ENCODE measurements at places on chromosomes 6 and 20. TPM values are rescaled to one million over a fixed set of nuclear protein-coding genes. Genes with fewer than 3 reads are reported as not detected.

DNA sequence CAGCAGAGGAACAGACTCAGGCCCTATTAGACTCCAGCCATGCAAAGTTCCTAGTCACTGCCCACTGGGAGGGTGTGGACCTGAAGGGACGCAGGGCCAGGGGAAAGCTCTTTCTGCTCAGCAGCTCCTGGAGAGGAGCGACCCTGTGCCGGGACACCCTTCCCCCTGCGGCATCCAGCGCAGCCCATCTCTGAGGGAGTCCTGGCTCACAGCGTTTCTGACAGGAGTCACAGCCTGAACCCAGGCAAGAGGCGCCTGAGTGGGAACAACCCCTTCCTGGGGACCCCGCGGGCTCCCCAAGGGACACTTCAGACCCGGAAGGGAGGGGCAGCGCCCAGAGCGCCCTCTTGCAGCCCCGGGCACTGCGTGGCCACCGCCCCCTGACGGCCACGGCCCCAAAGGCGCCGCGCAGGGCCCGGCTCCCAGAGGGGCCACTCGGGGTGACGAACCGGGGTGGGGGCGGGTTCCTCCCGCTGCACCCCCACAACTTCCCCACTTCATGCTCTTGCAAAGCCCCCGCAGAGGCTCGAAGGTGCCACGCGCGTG lies 862 bp downstream of the UCKL1 start:
- peak overlapping the region; percentile 96 for H3K27ac ChIP-seq
- H3K4me1 ChIP-seq, result peaks cover 29% of the 10 kb centered on the region
- H3K36me3 ChIP-seq, result peaks cover 17% of the 10 kb centered on the region
- peak; percentile 65 for DNase-seq

GRCh38 chr6:111653979-111654378 lies 48.3 kb upstream of the TRAF3IP2 start:
- no peaks in the 10 kb centered on the region for H3K27me3 ChIP-seq
- H3K36me3 ChIP-seq, result no peaks in the 10 kb centered on the region
- H3K27ac ChIP-seq, result no peak overlapping the region
- H3K4me3 ChIP-seq, result no peak overlapping the region
- H3K4me1 ChIP-seq, result no peaks in the 10 kb centered on the region
- DNase-seq, result no peak

DNA sequence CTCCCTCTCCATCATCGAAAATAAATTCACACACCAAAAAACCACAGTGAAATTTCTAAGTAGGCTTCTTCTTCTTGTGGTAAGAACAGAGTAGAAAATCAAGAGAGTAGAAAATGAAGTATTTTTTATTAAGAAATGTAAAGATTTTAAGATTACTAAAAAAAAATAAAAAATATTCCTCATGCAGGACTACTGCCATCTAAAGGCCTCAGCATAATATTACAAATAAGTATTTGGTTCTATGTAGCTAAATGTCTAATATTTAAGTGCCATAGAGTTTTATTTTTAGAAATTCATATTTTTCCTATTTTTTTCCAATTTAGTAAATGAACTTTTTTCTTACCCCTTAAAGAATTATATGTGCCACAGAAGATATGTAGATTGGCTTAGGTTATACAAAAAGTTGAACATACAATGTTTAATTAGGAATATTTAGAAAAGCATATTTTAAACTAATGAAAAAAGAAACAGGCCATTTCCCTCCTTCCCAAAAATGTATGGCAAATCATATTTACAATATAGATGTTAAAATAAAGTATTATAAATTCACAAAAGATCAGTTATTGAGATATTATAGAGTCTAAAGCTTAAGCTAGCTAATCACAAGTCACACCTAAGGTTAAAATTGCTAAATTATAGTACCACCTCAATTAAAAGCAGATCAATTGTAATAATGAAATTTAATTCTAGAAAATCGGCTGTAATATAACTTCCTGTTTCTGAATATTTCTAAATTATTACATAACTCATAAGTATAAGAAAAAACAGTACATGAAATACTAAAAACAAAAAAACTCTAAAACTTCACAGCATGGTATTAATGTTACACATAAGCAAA lies 3.5 kb upstream of the NT5DC1 start:
- no peak overlapping the region for H3K27ac ChIP-seq
- DNase-seq, result no peak
- H3K36me3 ChIP-seq, result no peaks in the 10 kb centered on the region
- H3K27me3 ChIP-seq, result no peaks in the 10 kb centered on the region

DNA sequence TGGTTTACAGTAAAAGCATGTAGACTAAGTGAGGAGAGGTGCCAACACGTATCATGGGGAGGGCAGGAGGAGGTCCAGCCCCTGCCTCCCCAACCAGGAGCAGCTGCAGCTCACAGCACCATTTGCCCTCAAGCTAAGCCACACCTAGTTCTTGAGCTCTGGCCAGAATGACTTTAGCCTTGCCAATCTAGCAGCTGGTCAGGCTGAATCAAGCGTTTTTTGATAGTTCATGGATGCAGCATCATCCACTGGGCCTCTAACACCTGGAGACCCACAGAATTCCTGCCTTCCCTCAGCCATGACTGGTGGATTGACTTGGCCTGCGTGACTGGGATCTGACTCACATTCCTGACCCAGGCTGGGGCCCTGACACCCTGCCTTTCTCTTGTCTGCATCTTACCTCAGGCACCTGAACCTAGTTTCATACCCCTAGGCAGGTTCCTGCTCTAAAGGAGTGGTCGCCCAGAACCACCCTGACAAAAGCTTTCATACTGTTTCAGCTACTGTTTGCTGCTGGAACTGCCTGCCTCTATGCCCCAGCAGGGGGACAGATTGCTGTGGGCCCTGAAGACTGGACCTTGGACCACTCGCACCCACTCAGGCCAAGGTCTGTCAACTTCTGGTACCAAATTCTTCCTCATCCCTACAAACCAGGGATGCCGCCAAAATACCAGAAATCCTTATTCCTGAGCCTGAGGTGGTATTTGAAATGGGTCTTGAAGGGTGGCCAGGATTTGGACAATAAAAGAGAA lies 122.3 kb downstream of the QRSL1 start:
- no peaks in the 10 kb centered on the region for H3K27me3 ChIP-seq
- H3K36me3 ChIP-seq, result no peaks in the 10 kb centered on the region
- DNase-seq, result no peak
- H3K4me3 ChIP-seq, result no peak overlapping the region

Gene GTSF1L
- not detected for polyA plus RNA-seq

GRCh38 chr6:118288355-118289124 lies 259.6 kb upstream of the PLN start:
- H3K36me3 ChIP-seq, result no peaks in the 10 kb centered on the region
- H3K27ac ChIP-seq, result no peak overlapping the region
- H3K4me3 ChIP-seq, result peak overlapping the region; percentile 26
- DNase-seq, result no peak
- no peaks in the 10 kb centered on the region for H3K27me3 ChIP-seq
